Activated CD4-positive, alpha-beta T cell treated with anti-CD3 and anti-CD28 coated beads, Interleukin-2, Interleukin-6, amounts not matched to agents 100 ng/mL and 50 ng/mL, durations not matched to agents 16 hours and 8 hours (primary cell): ENCODE measurements at places on chromosomes 1 and 21.

GRCh38 chr1:198497326-198498102 is 43.0 kb downstream of the ATP6V1G3 start:
- DNase-seq: peak; percentile 30

DNA sequence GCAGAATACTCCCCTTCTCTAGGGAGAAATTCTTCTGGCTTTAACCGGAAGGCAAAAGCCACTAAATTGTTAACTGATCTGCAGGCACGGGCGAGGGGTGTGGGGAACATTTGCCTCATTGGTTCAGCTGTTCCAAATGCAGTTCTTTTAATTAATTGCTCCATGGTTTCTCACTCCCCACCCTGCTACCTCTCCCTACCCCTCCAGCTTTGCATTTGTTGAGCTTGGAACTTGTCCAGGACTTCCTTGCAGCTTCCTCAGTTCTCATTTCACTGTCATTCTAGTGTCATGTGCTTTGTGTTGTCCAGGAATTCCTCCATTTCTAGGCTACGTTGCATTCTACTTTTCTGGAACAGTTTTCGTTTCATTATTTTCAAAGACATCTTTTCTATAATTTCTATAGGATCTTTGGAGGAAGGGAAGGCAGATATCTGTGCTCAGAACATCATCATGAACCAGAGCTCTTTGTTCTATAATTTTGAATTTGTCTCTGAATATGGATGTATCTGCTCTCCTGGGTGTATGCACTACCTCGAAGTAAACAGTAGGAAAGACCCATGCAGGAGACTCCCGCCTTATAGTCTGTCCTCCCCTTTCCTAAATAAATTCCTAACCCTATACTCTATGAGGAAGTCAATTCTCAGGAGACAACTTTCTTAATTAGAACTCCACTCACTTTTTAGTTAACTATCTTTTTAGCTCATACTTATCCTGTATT is 132.4 kb upstream of the LMO4 start:
- DNase-seq: no peak

- DNase-seq: no peak
Measured at GRCh38 chr1:6672558-6672957, 29.1 kb downstream of the DNAJC11 start.

GRCh38 chr21:43995521-43996105 is 16.5 kb upstream of the TRAPPC10 start:
- DNase-seq: no peak

GRCh38 chr1:156656806-156657740 is 15.2 kb downstream of the BCAN start:
- DNase-seq: peak; percentile 81

GRCh38 chr1:24018611-24019580 is 38.8 kb upstream of the SRSF10 start:
- DNase-seq: no peak

DNA sequence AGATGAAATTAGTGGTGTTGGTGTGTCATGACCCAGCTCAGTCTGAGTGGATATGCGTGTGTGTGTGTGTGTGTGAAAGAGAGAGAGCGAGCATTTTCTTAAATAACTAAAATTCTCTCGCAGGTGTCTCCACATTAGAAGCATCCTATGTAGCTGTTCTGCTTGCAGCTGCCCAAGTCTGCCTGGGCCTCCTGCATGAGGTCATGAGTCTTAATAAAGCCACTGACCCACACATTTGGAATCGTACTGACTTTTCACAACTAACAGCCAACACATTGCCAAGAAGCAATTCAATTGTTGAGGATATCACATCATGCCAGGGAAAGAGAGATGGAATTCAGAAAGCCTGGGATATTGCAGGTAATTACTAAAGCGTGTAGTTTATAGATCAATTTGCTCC is 238.2 kb upstream of the AJAP1 start:
- no peak for DNase-seq

DNA sequence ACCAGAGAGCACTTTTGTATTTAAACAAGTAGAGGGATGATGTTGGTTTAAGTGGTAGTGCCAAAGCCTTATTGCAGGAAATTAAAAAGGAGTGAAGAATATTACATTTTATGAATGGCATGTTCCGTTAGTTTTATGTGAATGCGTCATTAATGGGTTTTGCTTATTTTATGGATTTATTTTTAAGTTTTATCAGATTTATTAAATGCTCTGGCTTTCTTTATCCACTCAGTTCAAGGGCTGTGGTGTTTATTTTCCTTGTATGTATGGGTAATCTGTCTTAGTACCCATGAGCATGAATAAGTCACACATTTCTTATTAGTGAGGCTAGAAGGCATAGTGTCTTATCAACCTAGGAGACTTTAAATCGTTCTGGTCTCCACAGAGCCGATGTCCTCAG is 41.6 kb upstream of the NBL1 start:
- DNase-seq: no peak

DNA sequence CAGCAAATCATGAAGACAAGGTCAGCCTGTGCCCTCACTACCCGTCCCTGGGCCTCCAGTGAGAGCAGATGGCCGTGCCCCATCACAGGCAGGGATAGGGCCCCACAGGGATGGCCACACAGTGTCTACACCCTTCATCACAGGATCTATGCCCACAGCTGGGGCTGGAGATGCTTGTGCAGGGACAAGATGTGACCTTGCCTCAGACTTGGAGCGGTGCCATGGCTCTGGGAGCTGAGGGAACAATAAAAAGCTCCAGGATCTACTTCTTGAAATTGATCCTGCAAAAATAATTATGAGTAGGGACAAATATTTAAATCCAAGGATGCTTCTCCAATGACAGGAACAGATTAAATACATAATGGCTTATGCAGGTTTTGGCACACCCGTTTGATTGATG is 25.4 kb upstream of the TCEA3 start:
- DNase-seq: no peak
